ENCODE measurements at places on chromosomes 3 and 15.
A peak's percentile ranks its signal among the peaks of the same experiment; 100 is the strongest.

GRCh38 chr15:101526890-101527289, 37.4 kb upstream of the PCSK6 start:
- no peak for DNase-seq

- peak; percentile 71 for DNase-seq
These were observed 16.1 kb downstream of the CD276 start for GRCh38 chr15:73700041-73700842.

GRCh38 chr3:27345045-27345444, 24.1 kb downstream of the NEK10 start:
- DNase-seq, result no peak

DNA sequence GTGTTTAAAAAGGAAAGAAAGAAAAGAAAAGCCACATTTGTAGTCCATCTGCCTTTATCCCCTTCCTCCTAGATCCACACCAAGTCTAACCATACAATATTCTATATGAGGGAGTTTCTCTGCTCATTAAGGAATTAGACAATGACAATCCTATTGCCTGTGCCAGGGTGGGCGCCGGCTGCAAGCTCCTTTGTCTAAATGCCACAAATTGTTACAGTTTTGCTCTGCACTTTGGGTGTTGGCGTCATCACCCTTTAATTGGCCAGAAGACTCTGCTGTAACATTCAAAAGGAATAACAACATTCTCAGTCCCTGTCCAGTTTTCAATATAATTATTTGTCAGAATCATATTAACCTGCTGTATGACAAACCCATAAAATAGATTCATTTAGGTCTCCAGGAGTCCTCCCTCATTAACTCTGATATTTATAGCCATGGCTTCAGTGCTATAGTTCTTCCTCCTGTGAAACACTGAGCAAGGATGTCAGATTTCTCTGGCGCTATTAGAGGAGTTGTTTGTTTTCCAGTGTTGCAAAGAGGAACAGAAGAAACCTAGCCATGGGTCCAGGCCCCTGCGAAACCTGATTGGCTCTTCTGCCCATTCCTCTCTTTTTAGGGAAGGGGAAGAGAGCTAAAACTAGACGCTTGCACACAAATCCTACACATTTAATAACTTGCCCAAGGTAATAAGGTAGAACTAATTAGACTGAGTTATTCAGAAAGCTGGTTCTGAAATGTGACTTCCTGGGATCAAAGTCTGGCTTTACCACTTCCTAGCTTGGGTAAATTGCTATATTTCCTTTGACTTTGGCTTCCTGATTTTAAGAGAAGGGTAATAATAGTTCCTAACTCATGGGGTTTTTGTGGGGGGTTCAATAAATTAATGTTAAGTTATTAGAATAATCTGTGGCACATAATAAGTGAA, 112.4 kb downstream of the CD47 start:
- DNase-seq, result peak; percentile 44

DNA sequence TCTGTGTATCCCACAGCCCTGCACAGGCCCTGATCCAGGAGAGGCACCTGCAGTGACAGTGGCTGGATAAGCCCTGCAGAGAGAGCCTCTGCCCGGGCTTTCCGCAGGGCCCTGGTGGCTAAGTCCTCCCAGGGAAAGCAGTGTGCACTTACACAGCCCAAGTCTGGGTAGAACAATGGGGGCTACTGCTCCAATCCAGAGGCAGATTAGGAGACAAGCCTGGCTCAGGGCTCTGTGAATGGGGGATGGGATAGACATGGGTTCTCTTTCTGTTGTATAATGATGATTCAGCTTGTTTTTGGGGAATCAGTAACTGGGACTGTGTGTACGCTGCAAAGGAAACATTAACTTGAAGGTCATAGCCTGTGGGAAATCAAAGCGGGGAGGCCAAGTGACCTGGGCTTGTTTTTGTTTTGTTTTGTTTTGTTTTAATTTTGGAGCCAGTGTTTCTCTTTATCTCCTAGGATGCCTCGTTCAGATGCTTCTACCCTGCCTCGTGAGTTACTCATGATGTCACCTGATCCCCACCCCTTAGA, 4.1 kb upstream of the ALDH1L1 start:
- DNase-seq, result no peak

- DNase-seq, result no peak
These were observed 245.2 kb upstream of the LYSMD4 start for GRCh38 chr15:99978426-99978825.

- no peak for DNase-seq
These were observed 35.4 kb downstream of the PRR20G start for GRCh38 chr3:127252446-127252845.

GRCh38 chr3:127208483-127209100, 15.7 kb downstream of the PRR23E start:
- DNase-seq, result no peak

- DNase-seq, result no peak
These were observed 796.0 kb downstream of the ROBO2 start for GRCh38 chr3:77835921-77836320.

- DNase-seq, result no peak
These were observed 79.0 kb upstream of the SGO1 start for GRCh38 chr3:20264900-20265567.

GRCh38 chr15:41775651-41776050, 1.4 kb downstream of the MAPKBP1 start:
- DNase-seq, result no peak

- no peak for DNase-seq
These were observed 121.0 kb upstream of the PRR20G start for GRCh38 chr3:127408684-127409420.

GRCh38 chr3:169295912-169296570, 367.5 kb downstream of the MECOM start:
- DNase-seq, result no peak

- no peak for DNase-seq
These were observed 522 bp downstream of the MED12L start for GRCh38 chr3:151085889-151086483.

- DNase-seq, result peak; percentile 57
These were observed 23.0 kb upstream of the FURIN start for GRCh38 chr15:90845201-90845949.

- no peak for DNase-seq
These were observed 6.2 kb downstream of the PSMD6 start for GRCh38 chr3:64016941-64017620.

DNA sequence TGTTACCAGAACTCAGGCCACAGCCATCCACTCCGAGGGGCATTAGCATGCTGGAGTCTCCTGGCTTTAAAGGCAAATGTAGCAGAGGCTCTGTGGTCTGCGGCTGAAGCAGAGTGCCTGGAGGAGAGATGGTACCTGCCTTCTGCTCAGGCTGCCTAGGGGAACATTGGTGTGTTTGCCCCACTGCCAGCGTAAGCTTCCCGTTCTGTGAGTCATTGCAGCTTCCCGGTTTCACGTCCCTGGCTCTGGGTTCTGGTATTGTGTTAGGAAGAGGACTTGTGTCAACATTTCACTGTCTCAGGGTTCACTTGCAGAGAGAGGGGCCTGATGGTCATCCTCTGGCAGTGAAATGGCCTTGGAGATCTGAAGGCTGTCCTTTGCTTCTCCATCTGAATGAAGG, 1.8 kb downstream of the GASK1A start:
- no peak for DNase-seq

- no peak for DNase-seq
These were observed 21.3 kb downstream of the TRANK1 start for GRCh38 chr3:36923523-36923943.

GRCh38 chr15:85789496-85789875, 5.2 kb downstream of the KLHL25 start:
- DNase-seq, result no peak

- DNase-seq, result no peak
These were observed 4.8 kb upstream of the USP3 start for GRCh38 chr15:63499611-63500010.

- no peak for DNase-seq
These were observed 44.6 kb upstream of the CCNB2 start for GRCh38 chr15:59060348-59060747.

- no peak for DNase-seq
These were observed 346.6 kb upstream of the MEIS2 start for GRCh38 chr15:37446921-37447320.

GRCh38 chr3:129732200-129732876, 125.9 kb upstream of the PLXND1 start:
- DNase-seq, result no peak

GRCh38 chr3:129429602-129430001, 1.2 kb upstream of the EFCAB12 start:
- DNase-seq, result no peak

Measured in large intestine (tissue), 12 donors.